Left ventricle myocardium superior (tissue), 1 donor: ENCODE measurements at places on chromosomes 12 and 14. TPM values are rescaled to one million over a fixed set of nuclear protein-coding genes. Genes with fewer than 3 reads are reported as not detected.

Gene P2RX2
- not detected for total RNA-seq

DNA sequence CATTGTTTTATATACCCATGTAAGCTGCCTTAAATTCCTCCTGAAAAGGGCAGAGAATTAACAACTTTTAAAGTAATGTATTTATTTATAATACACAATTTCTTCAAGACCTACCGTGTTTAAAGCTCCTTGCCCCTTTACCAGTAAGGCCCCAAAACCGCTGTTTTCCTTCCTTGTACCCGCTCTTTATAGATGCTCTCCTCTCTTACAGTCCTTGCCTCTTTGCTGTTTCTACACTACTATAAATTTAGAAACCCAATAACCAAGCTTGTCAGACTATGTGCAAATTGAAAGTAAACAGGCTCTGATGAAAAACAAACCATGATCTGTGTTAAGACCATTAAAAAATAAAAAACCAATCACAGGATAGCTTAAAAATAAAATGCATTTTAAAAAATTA, 3.9 kb downstream of the MPHOSPH9 start:
- DNase-seq: no peak

DNA sequence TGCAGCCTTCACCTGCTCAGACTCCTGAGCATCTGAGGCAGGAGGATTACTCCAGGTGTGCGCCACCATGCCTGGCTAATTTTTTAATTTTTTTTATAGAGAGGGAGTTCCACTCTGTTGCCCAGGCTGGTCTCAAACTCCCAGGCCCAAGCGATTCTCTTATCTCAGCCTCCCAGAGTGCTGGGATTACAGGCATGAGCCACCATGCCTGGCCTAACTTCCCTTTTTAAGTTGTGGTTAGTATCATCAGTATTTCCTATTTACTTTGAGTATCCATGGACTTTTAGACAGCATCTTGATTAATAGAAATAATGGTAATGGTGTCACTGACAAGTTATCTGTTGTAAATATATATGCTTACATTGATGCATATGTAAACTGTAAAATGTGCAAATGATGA, 116.9 kb downstream of the FGD4 start:
- no peak for DNase-seq

GRCh38 chr12:20040831-20041230, 327.5 kb upstream of the PDE3A start:
- peak; percentile 51 for DNase-seq

DNA sequence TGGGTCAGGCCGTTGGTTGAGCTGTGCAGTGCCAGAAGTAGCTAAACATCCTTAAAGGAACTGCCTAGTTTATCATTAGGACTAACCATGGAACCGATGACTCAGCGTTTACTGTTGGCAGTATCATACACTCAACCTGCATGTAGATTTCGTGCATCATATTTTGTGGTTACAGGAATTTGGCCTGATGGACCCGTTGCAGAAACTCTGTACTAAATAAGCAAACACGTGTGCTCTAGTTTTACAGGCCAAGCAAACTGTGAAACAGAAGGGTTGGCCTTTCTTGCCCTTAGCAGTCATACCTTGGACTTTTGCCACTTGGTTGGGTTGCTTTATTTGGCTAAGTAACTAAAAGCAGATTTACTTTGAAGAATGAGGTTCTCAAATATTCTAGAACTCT, 35.6 kb downstream of the DGLUCY start:
- no peak for DNase-seq

GRCh38 chr12:56206452-56207166, 15.1 kb downstream of the RNF41 start:
- DNase-seq: peak; percentile 62

DNA sequence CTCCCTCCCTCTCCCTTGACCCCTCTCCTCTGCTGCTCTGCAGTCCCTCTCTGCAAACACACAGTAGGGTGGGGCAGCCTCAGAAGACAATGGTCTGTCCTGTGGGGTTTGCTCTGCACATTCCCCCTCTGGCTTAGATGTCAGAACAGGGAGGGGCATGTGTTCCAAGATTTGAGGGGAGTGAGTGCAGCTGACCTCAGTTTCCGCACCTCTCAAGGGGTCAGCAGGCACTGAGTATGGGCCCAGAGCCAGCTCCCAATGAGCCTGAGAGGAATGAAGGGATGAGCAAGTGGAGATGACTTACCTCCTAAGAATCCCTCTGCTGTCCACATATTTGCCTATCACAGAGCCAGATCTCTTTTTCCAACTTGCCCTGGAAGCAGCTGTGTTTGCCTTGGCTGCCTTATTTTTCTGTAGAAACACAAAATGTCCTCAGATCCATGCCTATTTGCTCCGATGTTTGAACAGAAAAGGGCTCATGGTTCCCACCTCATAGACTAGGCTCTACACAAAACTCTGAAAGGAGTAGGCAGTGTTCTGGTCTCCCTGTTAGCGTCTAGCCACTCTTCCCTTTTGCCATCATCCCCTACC, 111.4 kb downstream of the CRACR2A start:
- DNase-seq: no peak

Gene AICDA
- not detected for total RNA-seq

- no peak for DNase-seq
Observed at GRCh38 chr12:79373896-79374499, 316.8 kb downstream of the PAWR start.

DNA sequence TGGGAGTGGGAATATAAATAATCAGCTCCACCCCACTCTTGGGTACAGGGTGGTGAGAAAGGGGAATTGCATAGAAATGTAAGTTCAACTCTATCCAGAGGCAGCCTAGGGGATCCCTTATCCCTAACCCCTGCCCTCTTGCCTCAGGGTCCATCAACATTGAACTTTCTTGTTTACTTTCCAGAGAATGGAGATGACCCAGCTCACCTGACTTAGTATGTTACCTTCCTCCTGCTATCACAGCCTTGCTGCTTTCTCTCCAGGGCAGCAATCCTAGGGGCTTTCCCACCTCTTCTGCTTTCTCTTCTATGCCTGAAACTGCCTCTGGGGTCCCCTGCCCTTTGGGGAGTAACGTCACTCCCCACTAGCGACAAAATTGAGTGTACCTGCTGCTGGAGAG, 2.7 kb downstream of the LRP1 start:
- no peak for DNase-seq
